Stimulated activated CD8-positive, alpha-beta memory T cell treated with anti-CD3 and anti-CD28 coated beads, Interleukin-7, amount 100 ng/mL, for 24 hours (primary cell): ENCODE measurements at places on chromosomes 7 and 10.

- DNase-seq = no peak
These were observed 19.6 kb downstream of the SUN3 start for GRCh38 chr7:48009257-48009656.

GRCh38 chr10:11608159-11609013, 3.1 kb downstream of the USP6NL start:
- no peak for DNase-seq

DNA sequence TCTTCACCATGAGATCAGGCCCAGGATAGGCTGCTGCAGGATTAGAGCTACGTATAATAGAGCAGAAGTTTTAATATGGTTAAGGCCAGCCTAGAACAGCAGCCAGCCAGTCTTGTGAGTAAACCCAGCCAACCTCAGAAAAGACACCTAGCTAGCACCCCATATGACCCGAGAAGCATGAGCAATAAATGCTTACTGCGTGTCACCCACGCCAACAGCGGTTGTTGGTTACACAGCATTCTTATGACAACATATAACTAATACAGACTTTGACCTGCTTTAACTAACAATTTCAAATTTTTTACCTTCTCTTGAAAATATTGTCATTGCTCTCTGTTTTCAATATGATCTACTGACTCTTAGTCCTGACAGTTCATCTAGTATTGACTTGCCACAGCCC, 105.7 kb downstream of the HBP1 start:
- DNase-seq = no peak

GRCh38 chr10:96578633-96579032, 8.2 kb downstream of the TM9SF3 start:
- no peak for DNase-seq

GRCh38 chr7:153081496-153081895, 321.9 kb downstream of the ACTR3B start:
- DNase-seq = no peak

GRCh38 chr10:77305650-77306632, 331.7 kb downstream of the KCNMA1 start:
- DNase-seq = no peak

- no peak for DNase-seq
These were observed 292.4 kb upstream of the VWC2 start for GRCh38 chr7:49481075-49481474.

- no peak for DNase-seq
These were observed 138.3 kb upstream of the ADCY1 start for GRCh38 chr7:45435846-45436245.

- no peak for DNase-seq
These were observed 64.6 kb upstream of the STEAP1B start for GRCh38 chr7:22564511-22565045.
